ENCODE measurements at places on chromosomes 7 and 10.

DNA sequence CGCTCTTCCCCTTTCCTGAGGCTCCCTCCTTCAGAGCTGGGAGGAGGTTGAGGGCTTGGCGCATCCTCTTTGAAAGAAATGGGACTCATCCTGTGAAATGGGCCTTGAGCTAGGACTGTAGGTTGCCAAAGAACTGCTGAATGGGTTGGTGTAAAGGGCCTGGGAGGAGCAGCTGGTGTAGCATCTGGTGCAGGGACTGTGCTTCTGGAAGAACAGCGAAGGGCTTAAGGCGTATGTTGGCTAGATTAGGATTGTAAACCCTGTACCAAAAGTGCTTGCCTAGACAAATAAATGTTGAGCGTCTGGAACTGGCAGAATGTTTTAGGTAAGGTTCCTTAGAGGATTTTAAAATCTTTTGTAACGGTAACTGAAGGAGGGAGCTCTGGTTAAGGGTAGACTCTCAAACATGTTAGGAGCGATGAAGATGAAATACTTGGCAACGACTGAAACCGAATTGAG, 563 bp downstream of the STAM start:
- H3K4me3 ChIP-seq = peak overlapping the region; percentile 99
- DNase-seq = no peak
- peak overlapping the region; percentile 100 for H3K27ac ChIP-seq
- no peaks in the 10 kb centered on the region for H3K27me3 ChIP-seq
- H3K4me1 ChIP-seq = peaks cover 32% of the 10 kb centered on the region

DNA sequence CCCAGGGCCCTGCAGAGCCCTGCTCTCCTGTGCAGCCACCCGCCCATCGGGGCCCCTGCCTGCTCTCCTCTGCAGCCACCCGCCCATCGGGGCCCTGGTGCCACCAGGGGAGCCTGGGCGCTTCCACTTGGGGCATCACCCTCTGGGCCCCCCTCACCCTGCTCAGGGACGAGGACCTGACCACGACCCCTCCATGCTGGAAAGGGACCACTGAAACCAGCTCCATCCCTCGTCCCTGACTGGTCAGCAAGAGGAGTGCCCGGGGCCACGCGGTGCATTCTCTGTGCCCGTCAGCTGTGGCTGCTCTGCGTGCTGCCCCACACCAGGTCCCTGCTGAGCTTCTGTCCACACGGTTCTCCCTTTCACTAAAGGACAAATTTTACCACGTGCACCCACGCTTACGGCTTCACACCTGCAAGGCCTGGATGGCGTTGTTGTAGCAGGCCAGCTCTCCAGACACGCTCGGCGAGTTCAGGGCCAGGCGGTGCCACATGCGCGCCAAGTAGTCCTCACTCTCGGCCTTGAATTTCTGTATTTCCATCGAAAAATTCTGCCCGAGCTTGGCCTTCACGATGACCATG, 57.6 kb downstream of the CFAP46 start:
- DNase-seq = no peak
- no peaks in the 10 kb centered on the region for H3K36me3 ChIP-seq
- no peak overlapping the region for H3K27ac ChIP-seq
- peaks cover 10% of the 10 kb centered on the region for H3K27me3 ChIP-seq

- DNase-seq = no peak
- no peaks in the 10 kb centered on the region for H3K4me1 ChIP-seq
- no peaks in the 10 kb centered on the region for H3K36me3 ChIP-seq
- no peak overlapping the region for H3K27ac ChIP-seq
- H3K27me3 ChIP-seq = no peaks in the 10 kb centered on the region
Observed at GRCh38 chr7:78939669-78940068, 513.8 kb downstream of the MAGI2 start.

- H3K27me3 ChIP-seq = no peaks in the 10 kb centered on the region
- DNase-seq = no peak
- H3K4me1 ChIP-seq = peaks cover 20% of the 10 kb centered on the region
- H3K27ac ChIP-seq = no peak overlapping the region
- no peak overlapping the region for H3K4me3 ChIP-seq
Observed at GRCh38 chr10:79263939-79264338, 83.3 kb upstream of the PPIF start.

GRCh38 chr10:10165415-10165814, 852.3 kb upstream of the CELF2 start:
- no peak overlapping the region for H3K4me3 ChIP-seq
- H3K4me1 ChIP-seq = no peaks in the 10 kb centered on the region
- H3K27ac ChIP-seq = no peak overlapping the region
- no peaks in the 10 kb centered on the region for H3K27me3 ChIP-seq
- no peaks in the 10 kb centered on the region for H3K36me3 ChIP-seq

- peaks cover 33% of the 10 kb centered on the region for H3K36me3 ChIP-seq
- no peaks in the 10 kb centered on the region for H3K4me1 ChIP-seq
- H3K27ac ChIP-seq = no peak overlapping the region
Observed at GRCh38 chr7:1846331-1847065, 176.4 kb downstream of the ELFN1 start.

GRCh38 chr7:142569851-142570250, 179.4 kb upstream of the PRSS1 start:
- no peaks in the 10 kb centered on the region for H3K27me3 ChIP-seq
- DNase-seq = no peak
- no peaks in the 10 kb centered on the region for H3K36me3 ChIP-seq
- H3K27ac ChIP-seq = no peak overlapping the region
- peaks cover 2% of the 10 kb centered on the region for H3K4me1 ChIP-seq

- H3K4me3 ChIP-seq = no peak overlapping the region
- peak overlapping the region; percentile 11 for H3K27ac ChIP-seq
- no peak for DNase-seq
- H3K4me1 ChIP-seq = peaks cover 20% of the 10 kb centered on the region
Observed at GRCh38 chr10:112393341-112393740, 19.4 kb downstream of the ACSL5 start.

DNA sequence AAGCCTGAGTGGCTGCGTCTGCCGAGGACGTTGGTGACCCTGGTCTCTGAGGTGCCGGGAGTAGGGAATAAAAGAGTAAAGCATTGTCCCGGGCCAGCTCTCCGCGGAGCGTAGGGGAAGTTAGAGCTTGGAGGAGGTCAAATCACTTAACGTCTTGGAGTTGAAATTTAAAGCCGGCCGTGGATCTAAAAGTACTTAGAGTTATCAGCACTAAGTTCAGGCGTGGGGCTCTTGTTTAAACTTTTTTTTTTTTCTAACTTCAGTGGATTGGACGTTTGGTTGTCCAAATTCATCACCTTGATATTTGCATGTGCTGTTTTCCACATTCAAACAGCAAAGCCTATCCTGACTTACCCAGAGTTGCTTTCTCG, 700 bp downstream of the NIPSNAP2 start:
- H3K27me3 ChIP-seq = no peaks in the 10 kb centered on the region
- peak overlapping the region; percentile 91 for H3K27ac ChIP-seq
- H3K36me3 ChIP-seq = peaks cover 5% of the 10 kb centered on the region
- H3K4me1 ChIP-seq = peaks cover 55% of the 10 kb centered on the region
- DNase-seq = peak; percentile 32

DNA sequence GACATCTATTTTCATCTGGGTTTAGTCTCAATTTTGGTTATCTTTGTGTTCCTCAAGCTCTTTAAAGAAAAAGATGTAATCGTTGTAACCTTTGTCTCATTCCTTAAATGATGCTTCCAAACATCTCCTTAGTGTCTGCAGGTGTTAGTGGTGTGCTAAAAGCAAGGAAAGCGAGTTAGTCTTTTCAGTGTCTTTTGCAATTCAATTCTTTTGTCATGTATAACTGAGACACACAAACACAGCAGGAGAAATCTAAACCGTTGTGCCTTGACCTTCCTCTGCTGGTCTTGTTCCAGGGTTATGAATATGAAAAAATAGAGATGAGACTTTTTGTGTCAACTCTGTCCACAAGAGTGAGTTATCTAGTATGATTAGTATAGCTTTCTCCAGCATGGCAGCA, 40.7 kb downstream of the PIK3CG start:
- no peak overlapping the region for H3K4me3 ChIP-seq
- no peak for DNase-seq
- H3K36me3 ChIP-seq = peaks cover 61% of the 10 kb centered on the region
- peaks cover 14% of the 10 kb centered on the region for H3K4me1 ChIP-seq
- H3K27ac ChIP-seq = no peak overlapping the region

DNA sequence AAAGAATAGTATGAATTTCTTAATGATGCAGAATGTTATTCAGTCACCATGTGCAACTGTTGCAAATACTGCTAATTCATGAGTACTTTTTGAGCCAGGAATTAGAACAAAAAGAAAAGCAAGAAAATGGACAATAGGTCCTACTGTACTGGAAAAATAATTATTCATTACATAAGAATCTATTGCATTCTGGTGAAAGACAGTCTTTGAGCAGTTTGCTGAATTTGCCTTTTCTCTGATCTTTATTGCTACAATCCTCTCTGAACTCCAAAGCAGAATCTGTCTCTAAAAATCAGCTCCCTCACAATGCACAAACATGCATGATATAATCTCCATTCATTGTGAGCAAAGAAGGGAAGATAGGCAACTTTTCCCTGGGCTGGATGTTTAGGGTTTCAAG, 12.8 kb downstream of the IFIT2 start:
- no peak overlapping the region for H3K27ac ChIP-seq
- no peak overlapping the region for H3K4me3 ChIP-seq
- peaks cover 12% of the 10 kb centered on the region for H3K27me3 ChIP-seq
- H3K4me1 ChIP-seq = no peaks in the 10 kb centered on the region
- DNase-seq = no peak

DNA sequence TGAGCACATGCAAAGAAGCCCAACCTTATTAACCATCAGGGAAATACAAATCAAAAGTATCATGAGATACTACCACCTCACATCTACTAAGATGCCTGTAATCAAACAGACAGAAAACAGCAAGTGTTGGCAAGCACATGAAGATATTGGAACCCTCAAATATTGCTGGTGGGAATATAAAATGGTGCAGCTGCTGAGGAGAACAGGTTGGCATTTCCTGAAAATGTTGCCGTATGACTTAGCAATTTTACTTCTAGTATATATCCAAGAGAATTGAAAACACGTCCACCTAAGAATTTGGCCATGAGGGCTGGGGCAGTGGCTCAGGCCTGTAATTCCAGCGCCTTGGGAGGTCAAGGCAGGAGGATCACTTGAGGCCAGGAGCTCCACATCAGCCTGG, 39.4 kb upstream of the TNRC18 start:
- H3K4me1 ChIP-seq = peaks cover 7% of the 10 kb centered on the region
- H3K27ac ChIP-seq = no peak overlapping the region
- no peaks in the 10 kb centered on the region for H3K36me3 ChIP-seq
- DNase-seq = no peak
- no peak overlapping the region for H3K4me3 ChIP-seq
- peaks cover 2% of the 10 kb centered on the region for H3K27me3 ChIP-seq

GRCh38 chr10:11045995-11046775, 28.5 kb downstream of the CELF2 start:
- H3K4me3 ChIP-seq = no peak overlapping the region
- peaks cover 1% of the 10 kb centered on the region for H3K27me3 ChIP-seq
- no peaks in the 10 kb centered on the region for H3K4me1 ChIP-seq
- no peak for DNase-seq
- H3K27ac ChIP-seq = no peak overlapping the region

DNA sequence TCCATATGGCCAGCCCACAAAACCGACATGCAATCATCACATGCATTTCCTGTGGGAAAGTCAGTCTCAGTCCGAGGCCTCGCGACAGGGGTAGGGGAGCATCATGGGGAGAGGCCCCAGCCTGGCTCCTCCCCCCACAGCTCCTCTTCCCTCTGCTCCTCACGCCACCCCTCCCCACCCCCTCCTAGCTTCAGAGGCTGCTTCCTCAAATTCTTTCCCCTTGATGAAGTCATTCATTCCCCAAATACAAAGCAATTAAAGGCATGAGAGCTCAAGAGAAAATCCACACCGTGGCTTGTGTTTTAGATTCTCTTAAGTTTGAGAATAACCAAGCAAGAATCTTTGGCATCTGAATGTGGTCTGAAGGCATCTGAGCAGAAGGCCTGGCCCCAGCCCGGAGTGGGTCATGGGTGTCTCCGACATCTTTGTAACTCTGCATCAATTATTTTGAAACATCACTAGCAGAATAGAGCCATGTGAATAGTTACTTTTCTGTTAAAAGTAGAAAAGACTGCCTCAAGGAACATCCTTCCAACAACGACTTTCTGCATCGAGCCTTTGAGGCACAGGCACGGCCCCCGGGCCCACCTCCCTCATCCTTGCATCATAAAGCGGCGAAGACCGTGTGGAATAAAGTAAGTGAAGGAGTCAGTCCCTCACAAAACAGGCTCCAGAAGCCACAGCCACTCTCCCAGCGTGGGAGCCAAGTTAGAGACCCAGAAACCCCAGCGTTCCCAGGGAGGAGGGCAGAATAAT, 90.9 kb downstream of the DIP2C start:
- H3K36me3 ChIP-seq = no peaks in the 10 kb centered on the region
- no peak overlapping the region for H3K27ac ChIP-seq
- H3K4me1 ChIP-seq = no peaks in the 10 kb centered on the region

GRCh38 chr7:130877236-130877990, 143.4 kb upstream of the KLF14 start:
- peaks cover 33% of the 10 kb centered on the region for H3K4me1 ChIP-seq
- DNase-seq = no peak
- H3K27me3 ChIP-seq = no peaks in the 10 kb centered on the region
- peak overlapping the region; percentile 20 for H3K4me3 ChIP-seq
- H3K27ac ChIP-seq = peak overlapping the region; percentile 19

GRCh38 chr10:123398180-123398591, 244.0 kb downstream of the BUB3 start:
- H3K36me3 ChIP-seq = peaks cover 6% of the 10 kb centered on the region
- H3K4me1 ChIP-seq = no peaks in the 10 kb centered on the region
- H3K27me3 ChIP-seq = no peaks in the 10 kb centered on the region
- H3K27ac ChIP-seq = no peak overlapping the region

- H3K27ac ChIP-seq = no peak overlapping the region
- DNase-seq = no peak
- H3K4me3 ChIP-seq = no peak overlapping the region
- H3K36me3 ChIP-seq = no peaks in the 10 kb centered on the region
Observed at GRCh38 chr7:48255046-48255445, 83.8 kb downstream of the ABCA13 start.

DNA sequence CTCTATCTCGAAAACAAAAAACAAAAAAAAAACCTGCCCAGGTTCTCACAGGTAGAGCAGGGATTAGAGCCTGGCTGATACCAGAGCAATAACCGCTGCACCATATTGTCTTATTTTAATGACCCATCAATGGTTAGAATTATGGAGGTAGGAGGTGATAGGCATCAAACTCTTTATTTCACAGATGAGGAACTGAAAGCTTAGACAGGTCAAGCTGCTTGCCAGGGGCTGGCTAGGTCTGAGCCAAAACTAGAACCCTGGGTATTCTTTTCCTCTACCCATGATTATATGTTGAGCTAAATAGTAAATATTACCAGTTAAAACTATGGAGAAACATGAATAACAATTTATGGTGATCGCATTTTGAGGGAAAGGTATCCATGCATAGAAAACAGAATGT, 2.0 kb upstream of the PPP1R3C start:
- DNase-seq = no peak
- peaks cover 48% of the 10 kb centered on the region for H3K27me3 ChIP-seq
- H3K27ac ChIP-seq = no peak overlapping the region
- peaks cover 7% of the 10 kb centered on the region for H3K4me1 ChIP-seq
- H3K36me3 ChIP-seq = no peaks in the 10 kb centered on the region
- H3K4me3 ChIP-seq = no peak overlapping the region

GRCh38 chr10:52346394-52347326, 32.6 kb downstream of the DKK1 start:
- no peaks in the 10 kb centered on the region for H3K36me3 ChIP-seq
- no peaks in the 10 kb centered on the region for H3K27me3 ChIP-seq
- no peak for DNase-seq
- H3K4me1 ChIP-seq = no peaks in the 10 kb centered on the region
- H3K27ac ChIP-seq = no peak overlapping the region

Measured in naive thymus-derived CD8-positive, alpha-beta T cell (primary cell).